ENCODE measurements at places on chromosomes 16 and 17.
A peak's percentile ranks its signal among the peaks of the same experiment; 100 is the strongest.

DNA sequence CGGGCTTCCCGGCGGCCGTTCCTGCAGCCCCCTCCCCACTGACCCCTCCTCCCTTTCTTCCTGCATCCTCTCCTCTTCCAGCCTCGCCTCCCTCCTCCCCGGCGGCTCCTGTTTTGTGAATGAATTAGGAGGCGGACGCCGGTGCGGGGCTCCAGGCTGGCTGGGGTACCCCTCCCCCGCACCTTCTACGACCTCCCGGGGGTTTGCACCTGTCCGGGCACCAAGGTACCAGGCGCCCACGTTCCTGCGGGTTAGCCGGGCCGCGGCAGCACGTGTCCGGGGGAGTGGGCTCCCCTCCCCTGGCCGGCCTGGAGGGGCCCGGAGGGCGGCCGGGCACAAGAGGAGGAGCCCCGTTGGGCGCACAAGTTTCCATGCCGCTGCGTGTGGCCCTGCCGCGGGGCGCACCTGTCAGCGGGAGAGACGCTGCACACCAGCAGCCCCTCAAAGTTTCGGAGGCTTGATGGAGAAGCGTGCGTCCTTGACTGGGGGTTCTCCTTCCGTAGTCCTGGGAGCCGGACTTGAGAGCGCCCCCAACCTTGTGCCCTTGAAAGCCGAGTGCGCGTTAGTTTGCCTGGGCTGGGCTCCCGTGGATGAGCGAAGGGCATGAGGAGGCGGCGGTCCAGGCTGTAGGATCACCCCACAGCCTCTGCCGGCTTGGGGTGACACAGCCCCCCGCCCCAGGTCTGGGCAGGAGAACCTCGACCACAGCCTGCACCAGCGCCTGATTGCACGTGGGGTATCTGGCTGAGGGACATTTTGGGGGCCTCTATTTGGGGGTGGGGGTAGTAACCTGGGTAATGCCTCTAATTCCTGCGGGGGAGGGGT lies 1.2 kb downstream of the HAS3 start:
- no peak for DNase-seq

DNA sequence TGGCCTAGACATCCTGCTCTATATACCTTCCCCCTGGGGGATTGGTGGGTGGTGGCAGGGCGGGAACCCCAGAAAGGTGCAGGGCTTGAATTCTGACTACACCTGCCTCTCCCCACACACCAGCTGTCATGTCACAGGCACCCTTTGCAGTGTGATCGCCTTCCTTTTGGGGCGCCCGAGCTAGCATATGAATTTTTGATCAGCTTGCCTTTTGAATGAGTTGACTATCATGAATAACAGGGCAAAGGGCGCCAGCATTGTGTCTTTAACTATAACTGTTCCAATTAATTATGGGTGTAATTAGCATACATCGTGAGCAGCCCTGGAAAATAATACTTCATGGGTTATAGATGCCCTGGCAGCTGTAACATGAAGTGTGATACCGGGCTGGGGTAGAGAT lies 72.7 kb downstream of the CYLD start:
- DNase-seq = no peak

DNA sequence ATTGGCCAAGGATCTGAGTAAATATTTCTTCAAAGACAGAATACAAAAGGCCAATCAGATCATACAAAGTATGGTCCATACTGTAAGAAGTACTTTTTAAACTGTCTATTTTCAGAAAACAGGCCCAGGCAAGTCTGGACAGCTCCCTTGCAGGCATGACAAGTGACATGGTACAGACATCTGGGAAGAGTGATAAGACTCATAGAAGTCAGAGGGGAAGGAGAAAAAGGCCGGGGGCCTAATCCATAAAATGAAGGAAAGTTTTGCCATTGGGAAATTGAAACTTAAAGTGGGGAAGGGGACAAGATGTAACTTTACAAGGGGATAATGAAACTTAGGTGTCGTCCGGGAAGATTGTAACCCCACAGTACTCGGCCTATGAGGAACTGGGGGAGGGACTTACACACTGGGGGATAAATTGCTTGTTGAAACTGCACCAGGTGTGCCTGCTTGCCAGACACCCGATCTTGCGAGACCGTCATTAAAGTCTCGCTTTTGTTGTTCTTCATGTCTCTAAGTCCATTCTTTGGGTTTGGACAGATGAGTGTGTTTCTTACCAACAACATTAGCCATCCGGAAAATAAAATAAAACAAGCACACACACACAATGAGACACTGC lies 684.0 kb downstream of the CDH11 start:
- no peak for DNase-seq

DNA sequence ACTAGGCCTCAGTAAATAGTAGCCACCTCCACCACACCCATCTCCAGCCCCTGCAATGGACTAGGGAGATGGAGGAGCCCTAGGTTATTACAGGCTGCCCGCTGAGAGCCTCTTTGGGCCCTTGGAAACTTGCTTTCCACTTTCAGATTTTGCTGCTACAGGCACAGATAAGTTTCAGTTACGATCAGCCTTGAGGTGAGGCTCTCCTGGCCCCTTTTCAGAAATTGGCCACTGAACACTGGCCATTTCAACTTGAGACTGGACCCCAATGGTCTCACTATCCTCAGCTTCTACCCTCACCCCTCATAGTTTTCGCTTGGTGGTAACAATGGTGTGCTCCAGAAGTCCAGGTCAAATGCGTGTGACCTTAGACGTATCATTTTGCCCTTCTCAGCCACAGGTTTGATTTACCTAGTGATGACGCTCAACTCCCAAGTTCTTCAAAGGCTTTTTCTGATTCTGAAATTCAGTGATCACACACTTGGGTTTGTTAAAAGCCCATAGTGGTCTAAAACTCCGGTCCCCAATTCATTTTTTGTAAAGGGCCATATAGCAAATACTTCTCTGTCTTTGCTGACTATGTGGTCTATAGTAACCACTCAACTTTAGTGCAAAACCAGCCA lies 1.0 kb downstream of the PMM2 start:
- DNase-seq = no peak

GRCh38 chr16:1387331-1387730 lies 27.2 kb downstream of the UNKL start:
- DNase-seq = no peak

GRCh38 chr16:3761375-3762106 lies 44.2 kb upstream of the TRAP1 start:
- DNase-seq = no peak

- DNase-seq = no peak
These were observed 375.3 kb downstream of the WWOX start for GRCh38 chr16:78474762-78475161.

DNA sequence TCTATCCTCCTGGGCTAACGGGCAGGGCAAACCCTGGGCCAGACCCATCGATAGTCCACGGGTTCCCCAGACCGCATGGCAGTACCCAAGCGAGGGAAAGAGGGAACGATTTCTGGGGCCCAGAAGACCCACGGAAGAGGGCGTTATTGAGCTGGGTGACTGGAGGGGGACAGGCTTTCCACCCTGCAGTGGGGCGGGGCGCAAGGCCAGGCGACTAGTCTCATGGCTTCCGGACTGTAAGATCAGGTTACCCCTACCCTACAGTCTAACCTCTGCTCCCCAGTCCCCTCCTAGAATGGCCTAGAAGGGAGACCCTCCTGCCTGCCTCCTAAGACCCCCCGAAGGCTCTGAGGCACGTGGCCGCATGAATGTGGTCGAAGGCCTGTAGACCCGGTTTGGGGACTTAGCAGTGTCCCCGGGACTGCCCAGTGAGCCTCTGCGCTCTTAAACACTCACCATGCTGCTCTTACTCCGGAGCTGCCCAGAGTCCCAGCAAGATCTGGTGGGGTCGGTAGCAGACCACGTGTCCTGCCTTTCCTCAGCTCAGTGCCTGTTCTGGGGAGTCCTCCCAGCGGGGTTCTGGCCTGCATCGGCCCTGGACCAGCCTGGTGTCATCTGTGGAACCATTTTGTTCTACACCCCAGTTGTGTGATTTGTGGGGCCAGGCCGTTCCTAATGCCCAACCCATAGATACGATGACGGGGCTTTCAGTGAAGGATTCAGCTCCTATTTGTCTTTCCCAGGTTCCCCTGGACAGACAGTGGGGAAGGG lies 13.2 kb upstream of the AURKB start:
- DNase-seq = no peak

- no peak for DNase-seq
These were observed 238.7 kb upstream of the ELAC2 start for GRCh38 chr17:13256545-13256944.

DNA sequence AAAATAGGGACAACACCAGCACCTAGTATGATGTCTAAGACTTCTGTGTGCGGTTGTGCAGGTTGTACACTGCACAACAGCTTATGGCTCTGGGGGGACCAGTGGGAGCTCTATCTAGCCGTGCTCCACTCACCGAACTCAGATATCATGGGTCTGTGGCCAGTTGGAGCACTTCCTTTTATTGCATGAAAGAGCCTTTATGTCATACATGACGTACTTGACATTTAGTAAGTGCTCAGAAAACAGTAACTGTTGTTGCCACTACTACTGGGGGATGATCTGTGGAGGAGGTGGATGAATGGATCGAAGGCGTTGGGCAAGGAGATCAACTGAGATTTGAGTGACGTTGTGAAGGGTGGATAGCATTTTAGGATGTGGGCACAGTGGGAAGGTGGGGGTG lies 368.8 kb downstream of the SNX29 start:
- DNase-seq = no peak

DNA sequence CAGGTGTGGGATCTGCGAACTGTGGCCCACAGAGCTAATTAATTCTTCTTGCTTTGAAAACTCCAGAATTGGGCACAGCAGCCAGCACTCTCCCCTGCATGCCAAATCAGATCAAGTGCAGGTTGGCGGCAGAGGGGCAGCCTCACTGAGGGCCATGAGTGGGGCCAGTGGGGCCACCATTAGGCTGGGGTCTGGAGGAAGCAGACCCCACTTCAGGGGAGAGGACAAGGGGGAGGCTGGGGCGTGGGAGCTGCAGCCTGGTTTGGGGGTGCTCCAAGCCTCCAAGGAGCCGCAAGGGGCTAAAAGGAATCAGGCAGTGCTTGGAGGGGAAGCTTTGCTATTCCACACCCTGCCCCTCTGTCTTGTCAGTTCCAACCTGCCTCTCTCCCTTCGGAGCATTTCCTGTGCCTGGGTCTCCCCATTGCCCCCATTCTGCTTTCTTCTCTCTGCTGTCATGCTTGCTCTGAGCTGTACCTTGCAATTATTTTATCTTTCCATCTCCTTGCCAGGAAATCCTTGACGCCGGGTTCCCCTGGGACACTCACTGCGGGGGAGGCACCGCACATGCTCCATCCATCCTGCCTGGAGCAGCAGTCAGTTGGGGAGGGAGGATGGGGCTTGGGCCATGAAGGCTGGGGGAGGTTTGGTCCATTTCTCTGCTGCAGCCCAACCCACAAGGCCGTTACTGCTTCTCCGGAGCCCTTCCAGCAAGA lies 3.3 kb upstream of the ABCC3 start:
- no peak for DNase-seq

GRCh38 chr16:10385725-10386516 lies at the start of gene ATF7IP2:
Gene ATF7IP2 (plus strand): TSS chr16:10386061. CDS start chr16:10430621, 44,560 bp downstream.
- DNase-seq = peak; percentile 70

GRCh38 chr17:66966704-66967418 lies 2.4 kb downstream of the CACNG4 start:
- no peak for DNase-seq

DNA sequence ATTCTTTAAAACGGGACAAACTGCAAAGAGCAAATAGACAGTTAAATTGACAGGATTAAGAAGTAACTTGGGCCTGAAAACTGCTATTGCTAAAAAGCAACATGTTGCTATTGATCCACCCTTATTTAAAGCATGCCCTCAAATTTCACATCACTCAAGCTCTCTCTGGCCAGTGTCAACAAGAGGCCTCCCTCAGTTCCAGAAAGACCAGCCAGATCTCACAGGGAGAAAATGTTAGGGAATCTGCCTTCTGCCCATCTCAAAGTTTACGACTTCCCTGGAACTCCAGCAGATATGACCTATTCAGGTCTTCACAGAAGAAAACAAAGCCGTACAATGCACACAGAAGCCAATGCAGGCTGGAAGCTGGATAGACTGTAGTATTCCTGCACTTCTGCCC lies 8.9 kb downstream of the CFAP20 start:
- DNase-seq = no peak

DNA sequence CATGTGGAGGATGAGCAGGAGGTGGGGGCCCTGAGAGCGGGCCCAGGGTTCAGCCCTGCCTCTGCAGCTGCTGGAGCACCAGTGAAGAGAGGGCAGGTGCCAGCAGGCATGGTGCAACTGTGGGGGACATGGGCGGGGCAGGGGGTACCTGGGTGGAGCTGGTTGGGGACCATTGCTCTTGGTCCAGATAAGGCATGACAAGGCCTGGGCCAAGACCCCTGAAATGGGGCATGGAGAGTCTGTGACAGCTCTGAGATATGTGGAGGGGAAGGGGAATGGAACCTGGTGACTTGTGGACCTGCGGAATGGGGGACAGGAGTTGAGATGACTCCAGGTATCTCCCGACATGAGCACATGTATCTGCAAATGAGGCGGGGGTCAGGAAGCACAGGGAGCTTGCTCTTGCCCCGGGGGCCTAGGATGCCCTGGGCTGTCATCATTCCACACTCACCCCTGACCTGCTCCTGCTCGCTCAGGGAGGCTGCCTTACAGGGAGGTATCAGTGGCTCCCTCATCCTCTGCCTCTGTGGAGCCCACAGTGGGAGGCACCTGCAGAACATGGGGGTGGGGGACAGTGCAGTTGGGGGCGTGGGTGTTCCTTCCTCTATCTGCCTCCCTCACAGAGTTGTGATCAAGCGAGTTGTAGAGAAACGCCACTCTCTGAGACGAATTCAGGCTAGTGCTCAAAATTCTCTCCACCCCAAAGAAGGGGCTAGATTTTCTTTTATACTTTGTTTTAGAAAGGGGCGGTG lies 40.2 kb downstream of the TMEM235 start:
- no peak for DNase-seq

GRCh38 chr17:79510071-79510470 lies 100.8 kb downstream of the RBFOX3 start:
- no peak for DNase-seq

DNA sequence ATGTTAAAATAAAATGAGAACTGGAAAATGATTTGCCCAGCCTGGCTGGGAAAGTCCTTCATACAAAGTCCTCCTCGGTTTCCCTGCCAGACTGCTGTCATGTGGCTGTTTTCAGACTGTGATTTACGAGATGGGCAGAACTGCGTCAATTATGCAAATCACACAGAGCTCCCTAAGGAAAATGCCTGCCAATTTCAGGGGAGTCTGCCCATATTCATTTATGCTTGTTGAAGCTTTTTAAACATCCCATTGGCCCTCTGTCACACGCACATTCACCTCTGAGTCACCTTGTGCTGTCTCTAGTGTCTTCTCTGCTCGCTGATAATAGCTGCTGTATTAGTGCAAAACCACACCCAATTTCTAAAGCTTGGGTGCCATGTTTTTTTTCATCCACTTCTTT lies 81.7 kb upstream of the FAM20A start:
- DNase-seq = no peak

GRCh38 chr16:84091460-84091859 lies 25.3 kb downstream of the MBTPS1 start:
- DNase-seq = no peak

- no peak for DNase-seq
These were observed 58.8 kb upstream of the TAC4 start for GRCh38 chr17:49906531-49907136.

- no peak for DNase-seq
These were observed 8.0 kb downstream of the SERPINF2 start for GRCh38 chr17:1750628-1751027.

- peak; percentile 33 for DNase-seq
These were observed 358.5 kb upstream of the PMFBP1 start for GRCh38 chr16:72530434-72530833.

All from fibroblast of skin of left biceps (primary cell).